ENCODE measurements at places on chromosomes 7 and 10.

GRCh38 chr10:124071141-124071540 is 22.3 kb downstream of the CHST15 start:
- no peak for DNase-seq

- DNase-seq, result no peak
These were observed 51.1 kb upstream of the UBE3C start for GRCh38 chr7:157087646-157088045.

DNA sequence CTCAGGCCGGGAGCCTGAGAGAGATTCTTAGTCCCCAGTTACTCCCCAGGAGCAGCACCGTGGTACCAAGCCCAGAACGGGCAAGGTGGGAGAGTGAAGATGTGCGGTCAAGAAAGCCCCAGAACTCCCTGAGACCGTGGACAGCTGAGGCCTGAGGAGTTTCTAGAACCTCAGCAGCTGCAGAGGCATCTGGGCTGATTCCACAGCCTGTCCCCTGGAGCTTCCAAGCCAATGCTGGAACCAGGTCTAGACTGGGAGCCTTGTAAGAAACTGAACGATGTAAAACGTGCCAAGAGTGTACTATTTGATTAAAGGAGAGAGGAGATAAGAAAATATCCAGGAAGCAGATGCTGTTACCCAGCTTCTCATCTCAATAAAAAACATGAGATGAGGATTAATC is 366.3 kb downstream of the TNS3 start:
- DNase-seq, result no peak

- no peak for DNase-seq
These were observed 348.4 kb upstream of the NPSR1 start for GRCh38 chr7:34309584-34309983.

DNA sequence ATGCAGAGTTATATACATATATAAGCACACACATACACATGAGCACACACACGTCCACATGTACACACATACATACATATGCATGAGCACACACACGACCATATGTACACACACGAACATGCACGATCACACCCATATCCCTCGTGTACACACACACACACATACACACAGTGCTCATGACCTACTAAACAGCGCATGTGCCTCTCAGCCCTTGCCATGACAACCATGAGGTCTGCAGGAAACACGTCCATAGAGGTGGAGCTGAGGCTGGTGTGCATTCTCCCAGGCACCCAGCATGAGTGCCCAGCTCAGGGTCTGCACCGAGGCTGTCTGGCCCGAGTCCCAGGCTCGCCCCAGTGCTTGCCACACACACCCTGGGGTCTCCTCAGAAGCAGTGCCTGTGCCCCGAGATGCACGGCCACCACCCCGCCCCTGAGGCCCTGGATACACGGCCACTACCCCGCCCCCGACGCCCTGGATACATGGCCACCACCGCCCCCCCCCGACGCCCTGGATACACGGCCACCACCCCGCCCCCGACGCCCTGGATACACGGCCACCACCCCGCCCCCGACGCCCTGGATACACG is 529.6 kb downstream of the DNAJB6 start:
- no peak for DNase-seq

DNA sequence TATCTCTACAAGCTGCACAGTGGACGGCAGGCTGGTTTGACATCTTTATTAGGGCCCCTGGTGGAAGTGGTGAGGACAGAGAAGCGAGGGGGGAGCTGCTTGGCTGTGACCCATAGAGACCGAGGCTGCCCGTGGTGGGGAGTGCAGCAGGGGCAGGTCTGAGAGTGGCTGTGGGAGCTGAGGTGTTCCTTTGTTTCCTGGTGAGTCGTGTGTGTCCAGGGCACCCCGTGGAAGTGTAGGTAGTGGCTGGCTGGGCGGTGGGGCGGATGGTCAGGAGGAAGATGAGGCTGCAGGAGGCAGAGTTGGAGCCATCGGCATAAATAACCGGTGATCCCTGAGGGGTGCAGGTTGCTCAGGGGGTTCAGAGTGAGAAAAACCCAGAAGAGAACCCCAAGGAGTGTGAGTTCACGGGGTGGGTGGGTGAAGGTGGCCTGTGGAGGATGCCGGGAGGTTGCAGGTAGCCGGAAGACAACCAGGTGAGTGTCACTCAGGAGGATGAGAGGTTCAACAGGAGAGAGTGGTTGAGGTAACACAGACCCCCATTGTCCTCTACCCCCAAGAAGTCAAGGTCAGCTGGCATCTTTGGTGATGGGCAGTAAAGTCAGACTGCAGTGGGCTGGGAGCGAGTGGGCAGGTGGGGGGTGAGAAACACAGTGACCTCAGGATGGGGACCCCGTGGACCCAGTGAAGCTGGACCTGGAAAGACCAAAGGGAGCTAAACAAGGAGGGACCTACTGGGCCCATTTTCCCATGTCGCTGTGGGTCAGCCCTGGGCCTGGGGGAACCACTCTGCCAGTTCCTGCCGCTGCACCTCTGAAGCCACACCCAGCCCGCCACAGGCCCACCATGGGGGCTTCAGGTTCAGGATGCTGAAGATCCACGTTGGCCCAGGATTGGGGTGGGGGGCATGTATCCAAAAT is 7.8 kb downstream of the ATP6V0E2 start:
- no peak for DNase-seq

DNA sequence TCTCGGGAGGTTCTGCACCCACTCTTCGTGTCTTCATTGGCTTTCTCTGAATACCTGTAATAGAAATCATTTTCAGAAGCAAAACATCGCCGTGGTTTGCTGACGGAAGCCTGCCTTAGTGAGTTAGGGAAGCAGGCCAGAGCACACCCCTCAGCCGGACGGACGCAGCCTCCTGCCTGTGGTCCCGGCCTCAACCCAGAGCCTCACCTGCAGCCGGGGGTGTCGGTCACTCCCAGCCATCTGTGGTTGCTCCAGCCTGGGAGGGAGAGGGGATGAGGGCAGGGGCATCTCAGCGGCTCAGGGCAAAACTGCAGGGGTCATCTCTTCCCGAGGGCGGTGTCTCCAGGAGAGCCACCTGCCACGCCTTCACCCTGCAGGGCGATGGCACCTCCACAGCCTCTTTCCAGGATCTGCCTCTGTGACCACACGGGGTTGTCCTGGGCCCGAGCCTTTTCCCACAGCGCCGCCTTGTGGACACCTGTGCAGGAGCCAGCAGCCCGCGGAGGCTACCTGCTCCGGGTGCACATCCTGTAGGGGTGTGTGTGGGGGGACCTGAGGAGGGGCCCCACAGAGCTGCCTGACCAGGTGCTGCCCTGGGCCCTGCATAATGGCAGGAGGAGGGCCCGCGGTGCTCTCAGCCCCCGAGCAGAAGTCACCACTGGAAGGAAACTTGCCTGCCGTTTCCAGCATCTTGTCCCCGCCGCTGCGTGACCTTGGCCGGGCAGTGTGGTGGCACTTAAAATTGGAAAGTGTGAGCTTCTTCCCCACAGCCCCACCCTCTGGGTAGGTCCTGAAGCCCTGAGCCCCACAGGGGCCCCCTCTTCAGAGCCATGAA is 21.6 kb upstream of the AP5Z1 start:
- no peak for DNase-seq

DNA sequence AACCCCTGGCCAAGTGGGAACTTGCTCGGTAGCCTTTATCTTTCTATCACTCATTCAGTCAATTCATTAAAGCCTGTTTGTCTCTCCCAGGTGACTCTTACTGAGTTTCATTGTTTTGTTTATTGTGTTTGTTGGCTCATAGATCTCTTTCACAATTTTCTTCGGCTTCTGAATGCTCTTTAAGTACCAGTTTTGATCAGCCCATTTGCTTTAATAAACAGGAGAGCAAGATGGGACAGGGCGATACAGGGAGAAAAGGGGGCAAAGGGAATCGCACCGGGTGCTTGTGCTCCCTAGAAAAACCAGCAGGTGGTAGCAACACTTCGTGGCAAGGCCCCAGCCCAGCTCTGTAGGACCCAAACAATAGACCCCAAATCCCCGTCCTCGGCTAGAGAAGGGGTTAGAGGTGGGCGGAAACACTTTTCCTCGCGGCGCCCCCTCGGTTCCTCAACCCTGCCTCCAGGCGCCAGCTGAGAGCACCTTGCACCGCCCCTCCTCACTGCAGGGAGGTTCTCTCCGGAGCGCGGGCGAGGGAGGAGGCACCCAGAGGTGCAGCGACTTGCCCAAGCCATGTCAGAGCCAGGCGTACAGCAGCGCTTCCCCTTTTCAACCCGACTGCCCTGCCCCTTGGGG is 1.0 kb upstream of the EPHB6 start:
- no peak for DNase-seq

DNA sequence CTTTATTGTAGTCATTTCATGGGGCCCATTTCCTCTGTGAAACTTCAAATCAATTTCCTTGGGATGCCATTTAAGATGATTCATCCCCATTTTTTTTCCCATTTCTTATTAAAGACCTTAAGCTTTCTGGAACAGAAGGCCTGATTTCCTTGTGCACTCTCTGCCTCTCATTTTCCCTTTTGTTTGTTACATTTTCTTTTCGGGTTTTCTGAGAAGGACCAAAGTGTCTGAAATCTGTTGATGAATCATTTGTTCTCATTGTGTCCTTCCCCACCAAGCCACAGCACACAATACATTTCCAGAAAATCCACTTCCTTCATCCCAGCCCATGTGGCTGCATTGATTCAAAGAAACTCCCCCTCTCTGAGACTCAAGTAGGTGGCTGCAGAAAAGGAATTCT is 372.4 kb downstream of the SFMBT2 start:
- no peak for DNase-seq

DNA sequence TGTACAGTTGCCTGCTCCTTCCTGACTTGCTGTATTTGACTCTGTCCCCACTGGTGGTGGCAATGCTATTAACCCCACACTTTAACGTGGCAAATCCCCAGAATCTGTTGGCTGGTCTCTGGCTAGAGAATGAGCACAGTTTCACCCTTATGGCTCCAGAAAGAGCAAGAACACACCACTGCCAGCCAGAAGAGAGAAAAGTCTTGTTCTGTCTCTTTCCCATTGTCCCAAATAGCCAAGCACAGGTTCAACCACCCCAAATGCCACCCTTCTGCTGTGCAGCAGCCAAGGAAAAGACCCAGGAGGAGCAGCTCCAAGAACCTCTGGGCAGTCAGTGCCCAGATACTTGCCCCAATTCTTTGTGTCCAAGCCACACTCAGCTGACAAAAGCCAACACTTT is 11.3 kb downstream of the SLC16A9 start:
- DNase-seq, result no peak

Measured in cortex of kidney (tissue), 1 donor.